Activated naive CD4-positive, alpha-beta T cell (primary cell): ENCODE measurements at places on chromosomes 4 and X.
A peak's percentile ranks its signal among the peaks of the same experiment; 100 is the strongest.

- DNase-seq, result no peak
Observed at GRCh38 chrX:153964105-153964504, 7.5 kb downstream of the HCFC1 start.

DNA sequence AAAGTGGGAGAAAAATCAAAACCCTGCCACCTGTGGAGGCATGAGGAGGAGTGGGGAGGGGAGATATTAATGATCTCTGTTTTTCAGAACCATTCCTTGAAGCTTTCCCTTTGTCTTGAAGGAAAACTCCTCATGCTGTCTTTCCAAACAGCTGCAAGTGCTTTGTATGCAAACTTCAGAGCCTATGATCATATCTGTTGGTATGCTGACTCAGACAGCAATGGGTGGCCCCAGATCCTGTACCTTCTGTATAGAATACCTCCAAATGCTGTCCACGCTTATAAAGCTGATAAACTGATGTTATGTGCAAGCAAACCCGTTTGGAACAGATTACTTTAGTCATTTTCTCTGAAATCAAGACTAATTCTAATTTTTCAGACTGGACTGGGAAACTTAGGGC lies 31.9 kb downstream of the BMP15 start:
- DNase-seq, result no peak

GRCh38 chrX:46957297-46957696 lies 45.1 kb downstream of the JADE3 start:
- DNase-seq, result no peak

DNA sequence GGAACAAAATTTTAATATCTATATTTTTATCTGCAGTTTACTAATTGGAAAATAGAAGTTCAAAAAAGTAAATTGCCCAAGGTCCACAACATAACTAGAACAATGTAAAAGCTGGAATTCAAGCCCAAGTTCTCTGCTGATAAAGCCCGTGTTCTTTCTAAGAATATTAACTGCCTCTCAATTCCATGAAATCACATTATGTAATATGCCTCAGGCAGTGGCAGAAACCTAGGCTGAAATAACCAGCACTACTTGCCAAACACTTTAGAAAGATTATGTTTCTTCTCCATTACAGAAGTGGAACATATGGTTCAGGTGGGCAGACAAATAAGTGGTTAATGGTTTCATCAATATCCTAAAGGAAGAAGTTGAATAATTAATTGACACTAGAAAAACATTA lies 56.7 kb upstream of the ADGRL3 start:
- DNase-seq, result no peak

- DNase-seq, result peak; percentile 10
Observed at GRCh38 chrX:39869846-39870601, 227.7 kb downstream of the BCOR start.

- no peak for DNase-seq
Observed at GRCh38 chrX:123271902-123272301, 87.8 kb downstream of the GRIA3 start.

GRCh38 chrX:55486736-55487135 lies 2.9 kb downstream of the USP51 start:
- no peak for DNase-seq

DNA sequence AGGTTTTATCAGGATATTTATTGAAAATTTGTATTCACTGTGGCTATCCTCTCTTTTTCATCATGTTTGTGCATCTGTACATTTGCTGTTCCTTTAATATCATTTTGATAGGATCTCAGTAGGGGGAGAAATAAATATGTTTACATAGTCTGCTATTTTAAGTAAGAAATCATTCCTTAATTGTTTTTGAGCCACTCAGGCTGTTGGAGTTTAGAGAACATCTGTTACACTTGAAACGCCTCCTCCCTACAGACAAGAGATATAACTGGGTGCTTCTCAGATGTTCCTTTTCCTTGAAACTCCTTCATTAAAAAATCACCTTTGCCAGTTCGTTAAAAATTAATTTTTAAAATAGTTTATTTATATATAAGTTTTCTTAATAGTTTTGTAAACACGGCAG lies 59.4 kb downstream of the QRFPR start:
- no peak for DNase-seq

GRCh38 chrX:10110316-10110935 lies 46.3 kb upstream of the CLCN4 start:
- no peak for DNase-seq

GRCh38 chrX:19544693-19545305 lies 29.5 kb upstream of the MAP3K15 start:
- peak; percentile 1 for DNase-seq

GRCh38 chr4:128394778-128395177 lies 107.2 kb upstream of the PGRMC2 start:
- DNase-seq, result no peak

DNA sequence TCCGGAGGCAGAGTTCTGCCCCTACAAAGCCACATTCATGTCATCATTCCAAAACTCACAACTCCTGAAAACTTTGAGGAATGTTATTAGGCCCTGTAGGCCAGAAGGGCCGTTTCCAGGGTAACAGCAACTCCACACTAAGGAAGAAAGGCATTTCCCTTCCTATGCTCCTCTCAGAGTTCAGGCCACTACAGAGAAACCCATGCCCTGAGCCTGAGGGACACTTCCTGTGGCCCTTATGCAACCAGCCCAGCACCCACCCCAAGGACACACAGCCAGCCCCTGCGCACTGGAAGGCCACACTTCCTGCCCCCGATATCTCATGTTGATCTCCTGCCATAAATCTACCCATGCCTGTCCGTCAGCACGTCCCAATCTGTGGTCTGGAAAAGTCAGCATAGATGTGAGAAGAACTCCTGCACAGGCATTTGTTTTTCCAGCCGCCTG lies 289.3 kb downstream of the BCOR start:
- no peak for DNase-seq

GRCh38 chr4:101064541-101065180 lies 282.7 kb downstream of the PPP3CA start:
- DNase-seq, result no peak

DNA sequence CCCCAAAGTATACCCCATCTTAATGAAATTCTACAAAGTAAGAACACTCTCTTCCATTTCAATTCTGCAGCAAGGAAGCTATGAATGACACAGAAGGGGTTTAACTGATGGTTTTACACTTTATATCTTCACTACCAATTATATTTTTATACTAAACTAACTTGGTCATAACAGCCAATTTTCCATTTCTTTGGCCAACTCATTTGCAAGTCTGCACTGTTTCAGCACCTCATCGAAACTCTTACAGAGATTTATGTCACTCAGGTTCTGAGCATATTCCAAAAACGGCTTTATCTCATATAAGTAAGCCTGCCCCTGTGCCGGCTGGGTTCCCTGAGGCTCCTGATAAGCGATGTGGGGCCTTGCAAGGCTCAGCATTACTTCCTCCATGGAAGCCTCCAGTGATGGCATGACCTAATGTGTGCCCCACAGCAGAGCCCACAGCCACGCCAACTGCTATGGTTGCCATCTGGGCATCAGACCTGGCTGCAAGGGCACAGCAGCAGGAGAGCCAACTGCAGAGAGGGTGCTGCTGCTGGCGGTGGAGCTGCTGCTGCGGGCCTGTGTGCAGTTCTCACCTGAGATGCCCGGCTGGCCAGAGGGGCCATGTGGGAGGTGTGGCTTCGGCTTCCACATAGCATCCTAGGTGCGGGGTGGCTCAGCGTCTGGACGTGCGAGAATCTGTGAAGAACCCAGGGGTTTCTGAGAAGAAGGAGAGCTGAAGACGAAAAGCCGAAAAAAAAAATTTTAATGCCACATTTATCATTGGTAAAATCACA lies 13.4 kb upstream of the IBSP start:
- DNase-seq, result no peak

DNA sequence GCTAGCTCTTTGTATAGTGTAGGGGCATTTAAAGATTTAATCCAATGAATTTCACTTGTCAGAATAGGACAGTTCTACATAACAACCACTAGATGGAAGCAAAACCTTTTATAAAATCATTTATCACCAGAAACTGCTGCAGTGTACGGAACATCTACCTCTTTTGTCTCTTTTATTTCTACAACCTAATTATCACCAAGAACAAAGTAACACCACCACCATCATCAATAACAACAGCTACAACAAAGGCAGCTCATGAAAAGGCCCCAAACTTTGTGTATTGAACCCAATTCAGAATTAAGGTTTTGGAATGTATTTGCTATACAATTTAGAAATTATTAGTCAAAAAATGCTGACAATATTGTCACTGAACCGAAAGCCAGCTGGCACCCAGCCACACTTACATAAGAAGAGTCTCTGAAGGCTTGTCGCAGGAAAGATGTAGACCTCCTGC lies 260.9 kb upstream of the RPS6KA3 start:
- no peak for DNase-seq

DNA sequence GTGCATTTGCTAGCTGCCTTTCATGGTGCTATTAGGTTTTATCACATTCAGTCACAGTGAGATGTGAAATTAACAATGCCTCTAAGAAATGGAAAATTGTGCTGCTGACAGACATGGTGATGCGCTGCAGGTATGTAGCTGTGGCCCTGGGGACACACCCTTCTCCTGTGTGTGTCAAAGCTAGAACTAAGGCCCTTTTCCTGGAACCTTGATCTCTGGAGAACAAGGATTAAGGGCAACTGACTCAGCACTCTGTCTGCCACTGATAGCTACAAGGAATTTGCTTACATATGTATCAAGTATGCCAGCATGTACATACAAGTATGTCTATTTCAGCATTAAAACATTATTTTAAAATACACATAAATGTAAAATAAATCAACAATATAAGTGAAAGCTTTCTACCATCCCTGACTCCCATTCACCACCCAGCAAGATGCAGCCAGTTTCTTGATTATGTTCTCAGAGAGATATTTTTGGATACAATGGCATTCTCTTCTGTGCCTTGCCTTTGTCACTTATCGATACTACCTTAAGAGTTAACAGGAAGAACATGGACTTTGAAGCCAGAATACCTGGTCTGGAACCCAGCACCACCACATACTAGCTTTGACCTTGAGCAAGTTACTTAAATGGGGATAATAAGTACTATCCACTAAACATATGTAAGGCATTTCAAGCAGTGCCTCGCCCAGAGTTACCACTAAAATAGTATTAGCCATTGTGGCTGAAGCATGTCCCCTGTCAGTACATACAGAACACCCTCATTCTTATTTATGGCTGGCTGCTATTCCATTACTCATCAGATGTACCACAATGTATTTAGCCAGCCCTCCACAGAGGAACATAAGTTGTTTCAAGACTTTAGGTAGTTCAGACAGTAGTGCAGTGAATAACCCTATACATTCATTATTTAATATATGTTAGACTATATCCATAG lies 68.5 kb downstream of the NPNT start:
- DNase-seq, result no peak

GRCh38 chr4:35325908-35326453 lies 918.3 kb downstream of the ARAP2 start:
- no peak for DNase-seq

DNA sequence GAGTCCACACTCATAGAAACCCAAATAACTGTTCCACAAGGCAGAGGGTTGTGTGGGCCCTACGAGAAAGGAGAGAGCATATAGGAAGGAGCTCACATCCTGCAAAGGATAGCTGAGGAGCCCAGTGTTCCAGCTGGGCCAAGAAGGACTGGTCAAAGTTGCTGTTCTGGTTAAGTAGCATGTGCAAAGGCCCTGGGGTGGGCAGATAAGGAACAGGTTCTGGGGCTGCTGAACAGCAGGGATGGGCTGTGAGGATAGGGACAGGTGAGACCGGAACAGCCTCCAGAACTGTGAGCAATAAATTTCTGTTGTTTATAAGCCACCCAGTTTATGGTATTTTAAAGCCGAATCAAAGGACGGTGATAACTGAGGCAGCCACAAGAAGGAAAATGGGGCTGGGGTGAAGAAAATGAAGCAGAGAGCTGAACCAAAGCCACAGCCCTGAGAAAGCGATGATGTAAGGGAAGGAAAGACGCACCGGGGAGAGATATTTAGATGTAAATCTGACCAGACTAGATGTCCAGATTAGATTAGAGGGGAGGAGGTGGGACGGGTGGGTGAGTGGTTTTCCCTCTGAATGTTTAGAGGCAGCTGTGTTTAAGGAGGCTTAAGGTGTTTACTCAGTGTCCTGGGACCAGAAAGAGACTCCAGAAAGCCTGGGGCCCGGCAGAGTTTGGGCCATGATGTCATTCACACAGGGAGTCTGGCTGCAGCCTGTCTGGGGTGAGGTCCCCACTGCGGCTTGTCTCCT lies 180.8 kb upstream of the BCOR start:
- peak; percentile 10 for DNase-seq

- DNase-seq, result no peak
Observed at GRCh38 chr4:76997532-76997931, 48.0 kb downstream of the SEPTIN11 start.

- no peak for DNase-seq
Observed at GRCh38 chrX:136261321-136261720, 10.1 kb upstream of the MAP7D3 start.

GRCh38 chr4:128461291-128462102 lies 173.9 kb upstream of the PGRMC2 start:
- no peak for DNase-seq

DNA sequence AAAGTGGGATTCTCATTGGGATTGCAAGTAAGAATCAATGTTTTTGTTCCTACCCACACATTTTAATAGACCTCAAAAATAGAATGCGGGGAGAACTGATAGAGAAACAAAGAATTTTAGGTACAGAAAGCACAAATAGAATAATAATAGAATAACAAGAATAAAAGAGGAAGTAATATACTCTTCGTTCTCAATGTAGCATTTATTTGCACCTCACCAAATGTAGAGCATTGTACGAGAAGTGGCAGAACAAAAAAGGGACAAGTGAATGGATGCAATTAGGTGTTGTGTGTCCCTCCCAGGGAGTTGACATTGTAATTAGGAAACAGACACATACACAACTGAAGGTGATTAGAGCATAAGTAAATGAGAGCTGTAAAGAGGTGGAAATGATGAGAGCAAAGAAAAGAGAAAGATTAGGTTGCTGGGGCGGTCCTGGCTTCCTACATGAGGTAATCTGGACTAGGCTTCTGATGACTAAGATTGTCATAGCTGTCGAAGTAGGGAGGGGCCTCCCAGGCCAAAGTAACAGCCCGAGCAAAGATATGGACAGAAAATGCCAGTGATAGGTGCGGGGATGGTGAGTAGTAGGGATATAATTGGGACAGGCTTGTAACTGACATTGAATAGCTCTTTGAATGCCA lies 10.4 kb downstream of the RAB9A start:
- no peak for DNase-seq

DNA sequence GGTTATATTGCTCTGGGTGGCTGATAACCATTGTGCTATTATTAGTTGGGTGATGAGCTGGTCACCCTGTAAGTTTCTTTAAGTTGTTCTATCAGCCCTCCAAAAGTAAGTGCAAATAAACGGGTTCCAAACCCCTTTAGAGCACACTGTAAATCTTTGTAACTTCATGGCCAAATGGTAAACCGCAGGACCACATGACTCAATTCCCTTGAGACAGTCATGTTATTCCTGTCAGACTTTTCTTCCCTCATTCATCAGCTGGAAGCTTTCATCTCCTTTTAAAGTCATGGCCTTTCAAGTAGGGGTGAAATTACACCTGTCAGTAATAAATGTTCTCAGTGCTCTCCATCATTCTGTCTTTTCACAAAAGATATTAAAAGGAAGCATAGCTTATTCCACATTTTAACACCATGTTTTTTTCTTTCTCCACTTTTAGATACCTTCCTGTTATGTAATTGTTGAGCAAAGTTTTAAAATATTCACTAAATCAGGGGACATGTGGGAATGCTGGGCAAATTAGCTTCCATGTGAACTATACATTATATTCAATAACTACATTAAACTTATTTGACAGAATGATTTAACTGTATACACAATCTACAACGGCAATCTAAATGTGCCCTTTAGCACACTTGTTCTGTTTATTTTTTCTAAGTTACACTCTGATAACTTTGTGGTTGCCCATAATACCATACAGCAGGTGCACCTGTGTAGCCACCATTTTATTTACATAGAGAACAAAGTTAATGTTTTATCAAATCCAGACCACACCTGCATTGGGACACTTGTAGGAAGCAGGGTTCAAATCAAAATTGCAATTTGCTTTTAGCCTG lies 275.5 kb downstream of the CFAP299 start:
- no peak for DNase-seq
